Endothelial cell (in vitro differentiated cells): ENCODE measurements at places on chromosomes 3 and 15.

GRCh38 chr3:154235330-154235729, 89.0 kb downstream of the DHX36 start:
- DNase-seq = no peak

GRCh38 chr3:123884203-123884831, at the start of gene MYLK:
Gene MYLK, minus strand, starts transcription at chr3:123884332. Its CDS starts 90,491 bp downstream, at chr3:123793841.
- DNase-seq = peak; percentile 85

- DNase-seq = no peak
Observed at GRCh38 chr3:29370476-29371420, 89.9 kb downstream of the RBMS3 start.

GRCh38 chr15:100254691-100255090, 87.1 kb downstream of the ADAMTS17 start:
- no peak for DNase-seq

DNA sequence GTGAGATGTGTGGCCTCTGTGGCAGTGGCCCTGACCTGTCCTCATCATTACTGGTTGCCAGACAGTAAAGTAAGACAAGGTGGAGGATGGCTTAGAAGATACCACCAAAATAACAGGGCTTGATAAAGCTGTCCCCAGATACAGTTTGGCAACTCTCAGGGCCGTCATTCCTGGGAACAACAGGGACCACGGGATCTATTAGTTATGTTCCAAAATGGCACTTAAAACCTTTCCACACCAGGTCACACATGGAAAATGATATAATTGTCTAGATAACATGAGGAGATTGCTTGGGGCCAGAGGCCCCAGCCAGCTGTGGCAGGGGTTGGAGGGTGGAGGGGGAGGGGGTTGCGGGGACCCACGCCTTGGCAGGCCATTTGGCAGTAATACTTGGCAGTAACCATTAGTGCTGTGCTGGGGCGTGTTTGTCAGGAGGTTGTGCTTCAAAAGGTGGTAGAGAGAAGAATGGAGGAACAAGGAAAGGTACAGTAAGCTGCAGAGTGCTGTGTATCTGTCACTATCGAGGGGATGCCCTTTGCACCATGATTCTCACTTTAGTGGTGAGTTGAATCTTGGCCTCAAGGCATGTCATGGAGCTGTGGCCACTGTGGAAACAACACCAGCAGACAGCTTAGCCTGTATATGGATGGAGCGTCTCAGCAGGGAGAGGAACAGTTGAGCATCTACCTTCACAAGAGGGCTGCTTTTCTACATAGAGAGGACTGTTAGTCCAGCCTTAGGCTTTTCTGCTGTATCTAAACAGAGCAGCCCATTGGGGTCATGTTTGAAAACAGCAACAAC, 14.0 kb downstream of the PLCL2 start:
- DNase-seq = no peak

- DNase-seq = no peak
Observed at GRCh38 chr15:70151003-70151402, 53.3 kb upstream of the TLE3 start.

DNA sequence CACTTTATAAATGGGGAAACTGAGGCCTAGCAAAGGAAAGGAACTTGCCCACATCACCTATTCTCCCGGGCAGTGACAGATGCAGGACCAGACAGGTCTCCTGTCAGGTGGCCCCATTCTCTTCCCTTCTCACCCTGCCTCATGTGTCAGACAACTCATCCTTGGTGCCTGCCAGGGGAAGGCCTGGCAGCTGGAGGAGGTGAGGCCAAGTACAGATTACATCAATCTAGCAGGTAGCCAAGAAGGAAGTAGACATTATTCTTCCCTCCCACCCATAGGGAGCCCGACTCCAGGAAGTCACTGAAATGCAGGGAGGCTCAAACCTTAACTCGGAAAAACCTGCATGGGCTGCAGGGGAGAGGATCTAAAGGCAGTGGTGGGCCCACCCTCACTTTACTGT, 39.6 kb downstream of the DAPK2 start:
- DNase-seq = no peak

DNA sequence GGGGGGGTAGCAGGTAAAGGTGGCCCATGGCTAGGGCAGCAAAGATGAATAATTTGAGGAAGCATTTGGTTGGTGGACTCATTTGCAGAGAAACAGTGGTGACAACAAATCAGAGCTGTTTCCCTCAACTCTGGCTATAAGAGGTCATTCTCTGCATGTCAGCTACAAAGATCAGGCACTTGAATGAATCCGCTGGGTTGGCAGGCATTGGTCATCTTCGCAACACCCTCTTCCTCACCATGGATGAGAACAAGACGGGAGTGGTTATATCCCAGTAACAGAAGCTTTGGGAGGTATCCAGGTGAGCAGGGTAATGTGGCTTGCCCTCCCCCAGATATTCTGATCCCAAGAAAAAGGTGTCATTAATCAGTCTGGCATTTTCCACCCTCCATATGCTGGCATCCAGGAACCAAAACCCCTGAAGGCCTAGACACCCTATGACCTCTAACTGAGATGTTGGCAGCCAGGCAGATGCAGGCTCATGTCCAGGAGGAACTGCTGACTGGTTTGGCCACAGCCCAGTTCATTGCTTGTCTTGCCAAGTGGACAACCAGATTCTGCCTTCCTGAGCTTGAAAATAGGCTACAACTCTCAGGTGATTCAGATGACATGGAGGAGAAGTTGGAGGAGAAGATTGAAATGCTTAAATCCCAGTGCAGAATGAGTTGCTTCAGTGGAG, 108.9 kb upstream of the TRIM42 start:
- DNase-seq = no peak

GRCh38 chr3:13075318-13075717, 2.1 kb upstream of the IQSEC1 start:
- no peak for DNase-seq

DNA sequence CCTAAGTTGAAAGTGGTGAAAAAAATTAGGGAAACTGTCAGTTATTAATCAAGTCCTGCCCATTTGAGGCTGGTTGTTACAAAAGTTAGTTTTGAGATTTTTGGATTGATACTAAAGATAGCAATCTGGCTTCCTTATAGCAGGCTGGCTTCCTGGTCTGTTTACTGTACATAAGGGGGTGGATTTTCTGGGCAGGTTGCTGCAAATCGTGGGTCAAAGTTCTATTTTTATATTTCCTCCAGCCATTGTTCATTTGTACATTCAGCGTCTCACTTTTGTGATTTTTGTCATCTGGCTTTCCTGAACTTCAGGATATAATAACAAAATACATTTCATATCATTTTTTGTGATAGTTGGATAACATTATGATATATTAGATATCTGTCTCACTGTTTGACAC, 49.5 kb downstream of the CLDN1 start:
- DNase-seq = no peak

- no peak for DNase-seq
Observed at GRCh38 chr3:14312375-14312774, 90.0 kb upstream of the SLC6A6 start.
